Activated CD4-positive, alpha-beta T cell treated with anti-CD3 and anti-CD28 coated beads, Interleukin-2, amount 50 U/mL, for 48 hours (primary cell): ENCODE measurements at places on chromosomes 4 and X.

DNA sequence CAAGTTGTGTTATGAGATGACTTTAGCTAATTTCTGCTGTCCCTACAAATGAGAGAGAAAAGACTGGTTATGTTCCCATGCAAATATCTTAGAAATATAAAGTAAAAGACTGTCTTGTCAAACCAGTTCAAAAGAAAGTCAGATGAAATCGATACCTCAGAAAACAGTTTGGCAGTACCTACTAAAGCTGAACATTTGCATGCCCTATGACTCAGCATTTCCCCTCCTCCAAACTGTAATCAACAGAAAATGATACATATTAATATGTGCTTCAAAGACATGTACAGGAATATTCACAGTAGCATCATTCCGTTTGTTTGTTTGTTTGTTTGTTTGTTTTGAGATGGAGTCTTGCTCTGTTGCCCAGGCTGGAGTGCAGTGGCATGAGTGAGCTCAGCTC lies 90.3 kb downstream of the ARX start:
- DNase-seq: no peak

DNA sequence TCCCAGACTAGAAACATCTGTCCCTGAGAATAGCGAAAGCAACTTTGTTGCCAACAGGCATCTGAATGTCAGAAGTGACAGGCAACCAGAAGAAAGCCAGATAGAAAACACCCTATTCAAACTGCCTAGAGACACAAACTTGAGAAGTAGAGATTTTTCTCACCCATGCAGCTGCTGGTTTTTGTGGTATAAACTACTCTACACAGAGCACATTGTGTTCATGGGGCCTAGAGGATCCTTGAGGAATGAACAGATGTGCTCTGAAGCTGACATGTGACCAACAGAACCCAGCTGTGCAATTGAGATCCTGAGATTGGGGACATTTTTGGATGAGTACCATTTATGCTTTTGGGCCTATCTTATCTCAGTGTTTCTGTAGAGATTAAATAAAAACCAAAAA lies 63.6 kb upstream of the NRK start:
- DNase-seq: no peak

- DNase-seq: no peak
Measured at GRCh38 chrX:148658115-148658730, 157.8 kb downstream of the AFF2 start.

DNA sequence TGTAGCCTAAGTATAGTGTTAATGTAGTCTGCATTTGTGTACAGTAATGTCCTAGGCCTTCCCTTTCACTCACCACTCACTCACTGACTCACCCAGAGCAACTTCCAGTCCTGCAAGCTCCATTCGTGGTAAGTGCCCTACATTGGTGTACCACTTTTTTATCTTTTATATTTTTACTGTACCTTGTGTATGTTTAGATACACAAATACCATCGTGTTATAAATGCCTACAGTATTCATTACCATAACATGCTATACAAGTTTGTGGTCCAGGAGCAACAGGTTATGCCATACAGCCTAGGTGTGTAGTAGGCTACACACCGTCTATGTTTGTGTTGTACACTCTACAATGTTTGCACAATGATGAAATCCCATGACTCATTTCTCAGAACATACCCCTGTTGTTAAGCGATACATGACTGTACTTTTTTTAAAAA lies 15.4 kb downstream of the TSPAN5 start:
- no peak for DNase-seq

DNA sequence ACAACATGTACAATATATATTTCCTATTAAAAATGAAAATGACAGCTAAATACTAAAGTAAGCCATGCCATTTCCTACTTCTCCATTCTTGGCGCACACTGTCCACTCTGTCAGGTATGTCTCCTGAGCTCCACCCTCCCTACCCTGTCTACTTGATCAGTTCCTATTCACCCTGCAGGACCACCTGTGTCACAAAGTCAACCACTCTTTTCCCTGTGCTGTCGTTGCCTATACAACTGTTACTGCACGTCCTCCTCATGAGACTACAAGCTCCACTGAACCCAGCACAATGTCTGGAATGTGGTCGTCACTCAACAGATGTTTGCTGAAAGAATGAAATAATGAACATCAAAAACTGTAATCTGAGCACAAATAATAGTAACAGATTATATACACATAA lies 54.9 kb downstream of the SLC9A7 start:
- DNase-seq: no peak

DNA sequence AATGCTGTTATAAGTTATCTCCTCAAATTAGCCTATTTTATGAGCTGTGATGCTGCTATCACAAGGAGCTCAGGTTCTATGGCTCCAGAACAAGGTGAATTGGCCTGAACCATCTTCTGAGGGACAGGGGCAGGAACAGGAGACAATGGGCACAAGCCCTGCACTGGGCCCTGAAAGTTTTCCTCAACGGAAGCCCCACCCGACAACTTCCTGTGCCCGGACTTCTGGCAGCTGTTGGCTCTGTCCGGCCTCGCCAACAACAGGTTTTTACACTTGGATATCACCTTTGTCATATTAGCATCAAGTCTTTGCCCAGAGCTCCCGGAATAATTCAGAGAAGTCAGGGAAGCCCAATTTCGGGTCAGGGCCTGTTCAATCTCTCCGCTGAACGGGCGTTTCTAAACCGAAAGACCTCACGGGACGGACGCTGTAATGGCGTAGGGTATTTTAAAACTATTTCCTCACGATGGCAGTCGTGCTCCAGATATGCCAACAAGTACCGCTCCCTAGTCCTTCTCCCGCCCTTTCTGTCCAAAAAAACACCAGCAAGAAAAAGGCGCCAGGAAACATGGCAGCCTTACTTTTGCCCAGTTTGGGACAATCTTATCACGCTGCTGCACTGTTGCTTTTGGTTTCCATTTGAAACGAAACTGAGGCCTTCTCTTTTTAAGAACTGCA lies 201.0 kb upstream of the STK26 start:
- no peak for DNase-seq

GRCh38 chr4:2621419-2621818 lies 85.0 kb downstream of the FAM193A start:
- DNase-seq: no peak

- DNase-seq: peak; percentile 26
Measured at GRCh38 chrX:106894392-106894909, 8.7 kb downstream of the RIPPLY1 start.

DNA sequence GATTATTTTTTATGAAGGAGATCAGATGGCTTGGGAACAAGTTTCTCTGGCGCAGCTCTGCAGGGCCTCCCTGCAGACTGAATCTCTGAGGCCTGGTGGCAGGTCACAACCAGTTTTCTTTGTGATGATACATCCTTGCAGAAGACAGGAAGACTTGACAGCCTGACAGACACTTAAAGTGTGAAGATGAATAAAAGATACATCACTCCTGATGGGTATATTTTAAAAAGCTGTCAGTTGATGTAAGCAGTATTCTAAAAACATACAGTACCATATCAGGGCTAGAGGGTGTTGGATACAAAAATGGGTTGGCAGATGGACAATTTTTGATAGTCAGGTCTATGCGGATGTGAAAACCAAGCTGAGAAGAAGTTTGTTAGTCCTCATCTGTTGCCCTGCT lies 239.5 kb downstream of the LHFPL1 start:
- no peak for DNase-seq

GRCh38 chrX:118179718-118180117 lies 63.1 kb upstream of the KLHL13 start:
- DNase-seq: no peak

GRCh38 chr4:138320831-138321230 lies 78.7 kb upstream of the SLC7A11 start:
- DNase-seq: no peak

DNA sequence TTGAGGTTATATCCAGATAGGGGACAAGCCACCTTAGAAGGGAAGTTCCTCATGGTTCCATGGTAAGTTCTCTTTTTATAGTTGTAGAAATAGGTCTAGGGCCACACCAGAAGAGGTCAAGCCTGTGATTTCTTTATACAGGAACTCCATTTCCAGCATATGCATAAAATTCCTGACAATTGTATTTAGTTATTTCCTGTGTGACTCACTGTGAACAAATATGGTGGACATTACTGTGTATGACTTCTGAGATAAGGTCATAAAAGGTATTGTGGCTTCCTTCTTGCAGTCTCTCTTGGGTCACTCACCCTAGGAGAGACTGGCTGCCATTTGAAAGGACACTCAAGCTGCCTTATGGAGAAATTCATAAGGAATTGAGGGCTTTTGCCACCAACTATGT lies 2.2 kb upstream of the C4orf36 start:
- no peak for DNase-seq

- DNase-seq: peak; percentile 1
Measured at GRCh38 chr4:2300431-2301224, 38.7 kb upstream of the MXD4 start.

GRCh38 chr4:71807469-71807868 lies 23.6 kb upstream of the GC start:
- no peak for DNase-seq

GRCh38 chrX:2572740-2573139 lies 72.0 kb upstream of the DHRSX start:
- no peak for DNase-seq

GRCh38 chr4:121209171-121209570 lies 45.0 kb upstream of the TNIP3 start:
- no peak for DNase-seq

- no peak for DNase-seq
Measured at GRCh38 chr4:105679186-105679585, 29.3 kb downstream of the INTS12 start.
